ENCODE measurements at places on chromosomes 13 and 19.

- DNase-seq = no peak
Measured at GRCh38 chr19:40907968-40908735, 26.1 kb upstream of the CYP2A7 start.

DNA sequence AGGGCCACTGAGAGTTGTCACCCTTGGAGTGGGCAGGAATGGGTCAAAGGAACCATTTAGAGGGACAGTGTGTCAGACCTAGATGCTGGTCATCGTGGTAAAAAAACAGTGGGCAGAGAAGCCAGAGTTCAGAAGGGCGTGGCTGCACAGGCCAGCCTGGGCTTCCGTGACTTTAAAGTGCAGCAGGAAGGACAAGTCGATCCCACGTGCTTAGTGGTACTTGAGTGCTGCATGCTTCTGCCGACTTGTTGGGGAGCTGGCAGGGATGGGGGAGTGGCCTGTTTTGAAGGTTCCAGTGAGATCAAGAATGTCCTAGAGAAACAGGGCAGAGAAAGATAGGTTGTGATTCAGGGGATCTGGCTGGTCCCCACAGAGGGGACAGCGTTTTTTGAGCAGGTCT, 17.0 kb downstream of the LYL1 start:
- no peak for DNase-seq

GRCh38 chr13:52033039-52033438, 8.5 kb downstream of the UTP14C start:
- no peak for DNase-seq

DNA sequence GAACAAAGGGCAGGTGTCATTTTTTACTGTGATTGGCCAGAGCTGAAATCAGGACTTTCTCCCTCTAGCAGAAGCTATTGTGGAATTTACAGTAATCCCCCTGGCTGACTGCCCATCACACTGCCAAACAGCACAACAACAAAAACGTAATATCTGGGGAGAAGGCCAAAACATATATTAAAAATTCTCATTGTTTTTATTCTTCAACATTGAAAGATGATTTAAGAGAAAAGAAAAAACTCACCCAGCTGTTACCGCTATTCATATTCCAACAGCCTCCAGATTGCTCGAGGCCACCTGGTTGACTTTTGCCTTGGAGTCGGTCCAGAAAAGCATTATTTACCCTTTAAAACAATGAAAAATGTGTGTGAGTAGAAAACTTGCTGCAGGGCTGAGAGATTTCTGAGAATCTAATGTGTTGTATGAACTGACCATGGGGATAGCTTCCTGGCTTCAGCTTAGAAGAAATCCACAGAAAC, 97.2 kb downstream of the EPSTI1 start:
- DNase-seq = no peak

GRCh38 chr19:35299523-35300338, 7.8 kb downstream of the MAG start:
- no peak for DNase-seq

DNA sequence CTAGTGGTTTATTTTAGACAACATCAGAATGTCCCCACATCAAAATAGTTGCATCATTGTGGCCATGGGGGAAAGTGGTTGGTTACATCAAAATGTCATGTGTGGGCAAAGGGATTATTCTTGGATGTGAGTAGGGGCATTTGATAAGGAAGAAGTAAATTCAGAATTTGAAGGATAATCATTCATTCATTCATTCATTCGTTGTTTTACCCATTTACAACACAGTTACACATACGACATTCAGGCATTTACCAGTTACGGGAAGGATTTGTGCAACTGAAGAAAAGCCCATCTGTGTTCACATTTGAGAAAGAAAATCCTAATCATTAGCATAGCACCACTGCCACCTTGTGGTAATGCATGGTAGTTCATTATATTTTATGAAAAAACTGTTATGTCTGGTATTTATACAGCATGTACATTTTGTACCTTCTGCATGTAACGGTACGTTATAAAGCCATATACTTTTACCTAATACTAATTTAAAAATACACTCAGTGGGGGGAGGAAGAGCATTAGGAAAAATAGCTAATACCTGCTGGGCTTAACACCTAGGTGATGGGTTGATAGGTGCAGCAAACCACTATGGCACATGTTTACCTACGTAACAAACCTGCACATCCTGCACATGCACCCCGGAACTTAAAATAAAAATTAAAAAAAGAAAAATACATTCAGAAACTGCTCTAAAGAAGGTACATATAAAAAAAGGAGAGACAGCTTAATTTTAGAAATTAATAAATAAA, 62.1 kb downstream of the DGKH start:
- peak; percentile 61 for DNase-seq

GRCh38 chr19:16801600-16802013, 27.6 kb upstream of the SIN3B start:
- DNase-seq = no peak

GRCh38 chr13:34627509-34628208, 314.4 kb upstream of the NBEA start:
- DNase-seq = no peak

DNA sequence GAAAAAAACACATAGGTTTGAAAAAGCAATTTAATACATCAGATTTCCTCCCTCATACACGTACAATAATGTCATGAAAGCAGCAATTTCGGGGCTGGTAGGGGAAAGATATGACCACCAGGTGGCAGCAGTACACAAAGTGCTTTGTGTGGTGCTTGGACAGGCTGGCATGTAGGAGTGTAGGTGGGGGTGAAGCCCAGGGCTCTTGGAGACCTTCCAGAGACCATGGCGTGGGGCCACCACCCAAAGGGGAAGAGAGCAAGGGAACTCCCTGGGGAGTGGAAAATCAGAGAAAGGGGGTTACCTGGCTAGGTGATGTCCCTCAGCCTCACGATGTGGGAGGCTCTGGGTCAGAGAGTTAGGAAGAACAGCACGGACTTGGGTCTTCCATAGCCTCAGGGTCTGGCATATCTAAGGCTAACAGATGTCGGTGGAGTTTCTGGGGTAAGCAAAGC, 11.8 kb upstream of the CCNA1 start:
- DNase-seq = peak; percentile 87

- no peak for DNase-seq
Measured at GRCh38 chr19:12162513-12162881, 399 bp upstream of the ZNF136 start.

DNA sequence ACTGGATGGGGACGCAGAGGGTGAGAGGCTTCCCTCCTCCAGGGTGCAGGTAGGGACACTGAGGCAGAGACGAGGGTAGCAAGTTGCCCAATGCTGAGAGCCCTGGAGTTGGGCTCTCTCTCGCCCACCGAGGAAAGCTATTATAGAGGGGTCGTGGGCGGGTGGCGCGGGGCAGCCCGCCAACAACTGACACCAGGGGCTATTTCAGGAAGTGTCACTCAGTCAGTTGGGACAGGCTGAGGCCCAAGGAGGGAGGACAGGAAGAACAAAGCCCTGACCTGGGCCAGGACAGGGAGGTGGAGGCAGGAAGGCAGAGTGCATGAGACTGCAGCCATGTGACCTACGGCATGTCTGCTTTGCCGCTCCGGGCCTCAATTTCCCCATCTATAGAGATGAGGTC, 29.9 kb downstream of the TINCR start:
- no peak for DNase-seq

DNA sequence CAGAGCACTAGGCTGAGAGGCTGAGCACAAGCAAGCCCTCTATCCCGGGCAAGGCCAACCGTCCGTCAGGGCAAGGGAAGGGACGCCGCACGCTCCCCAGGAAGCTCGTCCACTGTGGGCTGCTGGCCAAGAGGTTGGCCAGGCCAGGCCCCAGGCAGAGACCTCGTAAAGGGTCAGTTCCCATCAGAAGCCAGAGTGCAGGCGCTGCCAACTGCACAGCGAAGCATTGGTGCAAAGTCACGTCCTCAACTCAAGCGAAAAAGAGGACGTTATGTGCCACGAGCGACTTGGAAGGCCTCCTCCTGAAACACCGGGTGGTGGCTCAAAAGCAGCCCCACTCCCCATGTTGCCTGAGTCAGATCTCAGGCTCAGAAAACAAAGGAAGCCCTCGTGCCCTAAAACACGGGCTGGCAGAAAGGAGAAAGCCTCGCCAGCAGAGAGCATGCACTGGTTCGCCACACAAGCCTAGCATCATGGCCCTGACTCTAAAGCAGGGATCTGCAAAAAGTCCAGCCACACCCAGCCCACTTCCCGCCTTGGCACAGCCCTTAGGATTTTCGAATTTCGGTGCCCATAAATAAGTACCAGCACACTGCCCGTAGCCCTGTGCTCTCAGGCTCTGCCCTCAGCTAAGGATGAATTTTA, 4.7 kb downstream of the AKAP8 start:
- no peak for DNase-seq

GRCh38 chr13:80345771-80346510, 5.0 kb upstream of the SPRY2 start:
- no peak for DNase-seq

- DNase-seq = no peak
Measured at GRCh38 chr13:113182046-113182445, 23.6 kb downstream of the PROZ start.

- no peak for DNase-seq
Measured at GRCh38 chr19:41435936-41436673, 3.6 kb downstream of the DMAC2 start.

DNA sequence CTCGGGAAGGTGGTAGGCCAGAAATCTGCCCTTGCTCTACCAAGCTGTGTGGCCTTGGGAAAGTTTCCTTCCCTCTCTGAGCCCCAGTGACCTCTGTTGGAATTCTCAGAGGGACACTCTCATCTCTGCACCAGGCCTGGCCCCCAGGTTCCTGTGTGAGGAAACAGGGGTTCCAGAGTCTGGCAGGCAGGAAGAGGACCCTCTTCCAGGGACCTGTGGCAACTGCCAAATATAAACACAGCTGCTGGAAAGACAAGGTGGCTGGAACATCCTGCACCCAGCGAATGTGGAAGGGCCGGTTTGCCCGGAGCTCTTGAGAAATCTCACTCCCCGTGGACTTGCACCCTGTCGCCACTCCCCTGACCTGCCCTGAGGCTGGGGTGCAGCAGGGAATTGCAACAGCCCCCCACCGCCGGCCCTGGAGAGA, 52.8 kb downstream of the GADD45B start:
- no peak for DNase-seq

GRCh38 chr19:15669440-15669839, 3.4 kb upstream of the CYP4F12 start:
- DNase-seq = no peak

DNA sequence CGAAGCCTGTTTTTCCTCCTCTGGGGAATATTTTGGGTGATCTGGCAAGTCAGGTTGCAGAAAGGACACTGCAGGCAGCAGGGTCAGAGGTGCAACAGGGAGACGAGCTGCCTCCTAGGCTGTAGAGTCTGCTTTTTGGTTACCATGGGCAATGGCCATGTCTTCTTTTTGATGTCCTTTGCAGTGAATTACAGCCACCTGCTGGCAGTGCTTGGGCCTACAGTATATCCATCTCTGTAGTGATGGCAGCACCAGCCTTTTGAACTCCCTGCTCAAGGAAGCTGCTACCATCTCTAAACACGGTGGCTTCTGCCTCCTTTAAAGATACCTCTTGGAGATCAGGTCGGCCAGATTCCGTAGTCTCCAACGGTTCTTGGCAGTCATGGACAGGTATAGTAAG, 73.9 kb downstream of the WTIP start:
- peak; percentile 64 for DNase-seq

GRCh38 chr13:74027161-74027779, 106.9 kb downstream of the KLF12 start:
- DNase-seq = no peak

GRCh38 chr13:101917475-101917810, 465.0 kb downstream of the ITGBL1 start:
- no peak for DNase-seq

GRCh38 chr19:4555657-4556561, 3.6 kb downstream of the SEMA6B start:
- DNase-seq = no peak
